ENCODE measurements at places on chromosomes 4 and X. TPM values are rescaled to one million over a fixed set of nuclear protein-coding genes. Genes with fewer than 3 reads are reported as not detected.

Gene PGAM4
- polyA plus RNA-seq, result 0.52 TPM

Gene DMRTC1
- not detected for polyA plus RNA-seq

Gene MAGED4B
- 75.4 TPM for polyA plus RNA-seq

Gene PRDM8
- polyA plus RNA-seq, result 1.5 TPM

Gene GC
- 0.18 TPM for polyA plus RNA-seq

Gene SPACA5
- 0.58 TPM for polyA plus RNA-seq

Gene TSR2
- polyA plus RNA-seq, result 52.4 TPM

Gene SFRP2
- 14.9 TPM for polyA plus RNA-seq

Gene RASL11B
- 40.5 TPM for polyA plus RNA-seq

Gene STPG2
- polyA plus RNA-seq, result 0.58 TPM

Gene RADX
- 9.3 TPM for polyA plus RNA-seq

Gene AMBN
- polyA plus RNA-seq, result 0.80 TPM

Gene EVC2
- 8.4 TPM for polyA plus RNA-seq

Gene CCDC110
- polyA plus RNA-seq, result 2.7 TPM

Measured in left kidney (tissue), 8 donors.